C1 segment of cervical spinal cord (tissue), 14 donors: ENCODE measurements at places on chromosomes 4 and X.

- no peak for DNase-seq
Observed at GRCh38 chr4:171534391-171534790, 278.8 kb upstream of the GALNTL6 start.

GRCh38 chr4:39976945-39977488, 694 bp downstream of the PDS5A start:
- DNase-seq: peak; percentile 73

- no peak for DNase-seq
Observed at GRCh38 chrX:78622831-78623230, 36.3 kb downstream of the RTL3 start.

GRCh38 chr4:61246034-61246433, 45.9 kb downstream of the ADGRL3 start:
- no peak for DNase-seq
